ENCODE measurements at places on chromosomes 1 and 21.

- DNase-seq, result no peak
These were observed 25.9 kb downstream of the DYRK1A start for GRCh38 chr21:37392441-37392840.

GRCh38 chr1:18805925-18806849 lies 53.3 kb downstream of the TAS1R2 start:
- DNase-seq, result no peak

GRCh38 chr1:165508291-165508690 lies 35.5 kb upstream of the LRRC52 start:
- DNase-seq, result no peak

- DNase-seq, result peak; percentile 85
These were observed 103.1 kb downstream of the RPS6KC1 start for GRCh38 chr1:213154056-213154685.

DNA sequence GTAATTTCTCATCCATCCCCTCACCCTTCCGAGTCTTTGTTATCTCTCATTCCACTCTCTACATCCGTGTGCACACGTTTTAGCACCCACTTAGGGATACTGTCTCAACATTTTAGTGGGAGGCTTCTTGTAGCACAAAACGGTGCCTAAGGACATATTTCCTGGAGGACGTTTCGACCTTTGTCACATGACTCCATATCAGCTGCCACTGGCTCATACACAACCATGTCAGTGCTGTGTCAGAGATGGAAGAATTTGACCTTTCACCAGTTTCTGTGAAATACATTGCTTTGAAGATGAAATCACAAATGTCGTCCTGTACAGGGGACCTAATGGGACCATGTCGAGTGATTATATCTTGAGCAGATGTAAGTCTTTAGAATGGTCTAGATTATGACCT lies 15.6 kb downstream of the B3GALT5 start:
- DNase-seq, result no peak

GRCh38 chr1:32342704-32343103 lies 6.7 kb upstream of the MARCKSL1 start:
- no peak for DNase-seq

- no peak for DNase-seq
These were observed 92.0 kb downstream of the SELENOF start for GRCh38 chr1:86821956-86822355.

- no peak for DNase-seq
These were observed 12.6 kb upstream of the OR6N2 start for GRCh38 chr1:158793604-158794003.

DNA sequence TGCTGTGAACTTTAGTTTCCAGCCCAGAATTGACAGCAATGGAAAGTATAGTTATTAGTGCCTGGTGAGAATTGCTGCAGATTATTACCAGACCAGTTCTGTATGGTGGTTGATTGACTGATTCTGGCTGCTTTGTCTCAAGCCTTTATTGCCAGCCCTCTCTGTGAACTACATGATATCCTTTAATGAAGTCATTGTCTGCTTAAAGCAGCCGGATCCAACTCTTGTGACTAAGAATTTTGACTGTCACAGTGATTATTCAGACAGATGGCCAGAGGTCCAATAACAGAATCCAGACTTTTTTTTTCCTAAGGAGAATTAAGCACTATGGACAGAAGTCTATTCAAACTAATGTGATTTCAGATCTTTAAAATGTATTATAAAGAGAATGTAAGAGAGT lies 1548.6 kb upstream of the B3GALT2 start:
- no peak for DNase-seq

GRCh38 chr1:118485757-118486156 lies 300.7 kb upstream of the SPAG17 start:
- DNase-seq, result no peak

GRCh38 chr1:109567877-109568672 lies 19.7 kb downstream of the GNAI3 start:
- DNase-seq, result no peak

DNA sequence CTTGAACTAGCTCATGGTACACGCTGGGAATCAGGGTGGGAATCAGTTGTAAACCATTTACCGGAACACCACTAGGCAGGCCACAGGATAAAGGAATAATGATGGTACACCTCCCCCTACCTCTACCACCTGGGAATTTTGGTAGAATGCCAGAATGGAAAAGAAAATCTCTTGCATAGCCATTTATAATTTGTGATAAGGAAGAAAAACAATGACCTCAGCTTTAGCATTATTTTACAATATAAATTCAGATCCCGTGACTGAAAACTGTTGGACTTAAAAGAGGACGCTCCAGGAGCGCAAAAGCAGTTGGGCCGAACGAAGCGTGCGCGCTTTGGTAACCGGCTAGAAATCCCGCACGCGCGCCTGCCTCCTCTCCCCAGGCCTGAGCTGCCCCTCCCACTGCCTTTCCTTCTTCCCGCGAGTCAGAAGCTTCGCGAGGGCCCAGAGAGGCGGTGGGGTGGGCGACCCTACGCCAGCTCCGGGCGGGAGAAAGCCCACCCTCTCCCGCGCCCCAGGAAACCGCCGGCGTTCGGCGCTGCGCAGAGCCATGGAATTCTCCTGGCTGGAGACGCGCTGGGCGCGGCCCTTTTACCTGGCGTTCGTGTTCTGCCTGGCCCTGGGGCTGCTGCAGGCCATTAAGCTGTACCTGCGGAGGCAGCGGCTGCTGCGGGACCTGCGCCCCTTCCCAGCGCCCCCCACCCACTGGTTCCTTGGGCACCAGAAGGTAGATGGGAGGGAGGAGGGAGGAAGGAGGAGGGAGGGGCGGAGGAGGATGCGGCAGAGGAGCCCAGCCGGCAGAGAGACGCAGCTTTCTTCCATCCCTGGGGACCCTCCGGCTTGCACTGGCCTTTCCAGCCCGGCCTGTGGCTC lies at the start of gene CYP4X1:
Gene CYP4X1 (plus strand): TSS at position 402 of the 873 bp plus-strand sequence. CDS start 149 bp downstream, at position 551.
- no peak for DNase-seq

GRCh38 chr1:8389958-8390535 lies 72.1 kb downstream of the SLC45A1 start:
- no peak for DNase-seq

- no peak for DNase-seq
These were observed 318.4 kb downstream of the FAM72C start for GRCh38 chr1:143653429-143653802.

- DNase-seq, result no peak
These were observed 687.0 kb upstream of the ADGRL2 start for GRCh38 chr1:81113688-81114087.

- no peak for DNase-seq
These were observed 89.8 kb downstream of the DHRS3 start for GRCh38 chr1:12528021-12528852.

DNA sequence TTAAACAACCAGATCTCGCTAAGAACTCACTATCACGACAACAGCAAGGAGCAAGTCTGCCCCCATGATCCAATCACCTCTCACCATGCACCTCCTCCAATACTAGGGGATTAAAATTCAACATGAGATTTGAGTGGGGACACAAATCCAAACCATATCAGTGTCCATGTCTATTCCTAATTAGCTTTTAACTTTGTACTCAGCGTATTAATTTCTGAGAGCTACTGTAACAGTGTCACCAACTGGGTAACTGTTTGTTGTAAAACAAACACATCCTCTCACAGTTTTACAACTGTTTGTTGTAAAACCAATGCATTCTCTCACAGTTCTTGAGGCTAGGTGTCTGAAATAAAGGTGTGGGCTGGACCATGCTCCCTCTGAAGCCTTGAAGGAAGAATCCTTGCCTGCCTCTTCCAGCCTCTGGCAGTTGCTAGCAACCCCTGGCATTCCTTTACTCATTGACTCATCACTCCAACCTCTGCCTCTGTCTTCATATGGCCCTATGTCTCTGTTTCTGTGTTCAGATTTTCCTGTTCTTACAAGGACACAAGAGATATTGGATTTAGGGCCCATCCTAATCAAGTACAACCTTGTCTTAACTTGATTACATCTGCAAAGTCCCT lies 121.2 kb downstream of the LTN1 start:
- no peak for DNase-seq

- DNase-seq, result no peak
These were observed 24.7 kb upstream of the IGSF5 start for GRCh38 chr21:39720126-39720778.

DNA sequence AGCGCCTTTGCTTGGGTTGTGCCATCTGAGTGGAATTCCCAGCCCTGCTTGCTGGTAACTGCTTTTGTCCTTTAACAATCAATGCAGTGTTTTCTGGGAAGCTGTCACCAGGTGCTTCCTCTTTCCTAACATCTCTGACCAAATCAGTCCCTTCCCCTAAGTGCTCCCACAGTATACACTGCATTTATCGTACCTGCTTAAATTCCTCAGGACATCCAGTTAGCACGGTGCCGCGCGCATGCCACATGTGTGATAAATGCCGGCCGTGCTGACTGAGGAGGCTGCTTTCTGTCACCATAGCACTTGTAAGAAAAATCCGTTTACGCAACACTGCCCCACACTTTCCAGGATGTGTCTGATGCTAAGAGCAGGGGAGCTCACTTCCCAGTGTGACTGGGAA lies 115.4 kb downstream of the BCAR3 start:
- DNase-seq, result no peak
